ENCODE measurements at places on chromosomes 12 and 14. TPM values are rescaled to one million over a fixed set of nuclear protein-coding genes. Genes with fewer than 3 reads are reported as not detected.

DNA sequence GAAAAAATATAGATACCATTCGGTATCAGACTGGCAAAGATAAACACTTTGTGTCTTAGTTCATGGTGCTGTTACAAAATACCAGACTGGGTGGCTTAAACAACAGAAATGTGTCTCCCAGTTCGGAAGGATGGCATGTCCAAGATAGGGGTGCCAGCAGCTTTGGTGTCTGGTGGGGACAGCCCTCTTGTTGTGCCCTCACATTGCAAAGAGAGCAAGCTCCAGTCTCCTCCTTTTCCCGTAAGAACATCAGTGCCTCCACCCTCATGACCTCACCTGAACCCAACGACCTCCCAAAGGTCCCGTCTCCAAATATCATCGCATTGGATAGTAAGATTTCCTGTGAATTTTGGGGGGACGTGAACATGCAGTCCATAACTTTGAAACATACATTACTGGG is 12.4 kb downstream of the ZBTB42 start:
- H3K27ac ChIP-seq: peak overlapping the region; percentile 45
- no peaks in the 10 kb centered on the region for H3K27me3 ChIP-seq
- peaks cover 20% of the 10 kb centered on the region for H3K4me1 ChIP-seq
- peaks cover 2% of the 10 kb centered on the region for H3K36me3 ChIP-seq
- no peak for DNase-seq
- no peak overlapping the region for H3K4me3 ChIP-seq

GRCh38 chr14:28577187-28577586 is 189.4 kb upstream of the FOXG1 start:
- no peaks in the 10 kb centered on the region for H3K4me1 ChIP-seq
- H3K27ac ChIP-seq: no peak overlapping the region
- H3K4me3 ChIP-seq: no peak overlapping the region

GRCh38 chr14:35553808-35554207 is 19.8 kb downstream of the INSM2 start:
- no peaks in the 10 kb centered on the region for H3K4me1 ChIP-seq
- H3K27ac ChIP-seq: no peak overlapping the region
- H3K4me3 ChIP-seq: no peak overlapping the region

DNA sequence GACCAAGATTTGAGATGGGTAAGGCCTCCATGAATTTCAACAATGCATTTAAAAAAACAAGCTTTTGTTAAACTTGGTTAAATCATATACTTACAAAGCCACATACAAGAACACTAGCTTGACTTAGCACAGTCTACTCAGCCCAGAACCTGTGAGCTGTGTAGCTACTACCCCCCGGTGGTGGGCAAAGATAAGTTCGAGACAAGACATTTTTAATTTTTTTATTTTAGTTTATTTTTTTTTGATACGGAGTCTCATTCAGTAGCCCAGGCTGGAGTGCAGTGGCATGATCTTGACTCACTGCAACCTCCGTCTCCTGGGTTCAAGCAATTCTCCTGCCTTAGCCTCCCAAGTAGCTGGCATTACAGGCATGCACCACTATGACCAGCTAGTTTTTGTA is 3.7 kb upstream of the NECAP1 start:
- DNase-seq: peak; percentile 75
- peaks cover 2% of the 10 kb centered on the region for H3K36me3 ChIP-seq
- H3K27ac ChIP-seq: peak overlapping the region; percentile 57
- peaks cover 45% of the 10 kb centered on the region for H3K4me1 ChIP-seq
- no peaks in the 10 kb centered on the region for H3K27me3 ChIP-seq

- H3K36me3 ChIP-seq: no peaks in the 10 kb centered on the region
- no peak for DNase-seq
- no peak overlapping the region for H3K4me3 ChIP-seq
- no peak overlapping the region for H3K27ac ChIP-seq
- no peaks in the 10 kb centered on the region for H3K27me3 ChIP-seq
- H3K4me1 ChIP-seq: peaks cover 16% of the 10 kb centered on the region
Measured at GRCh38 chr12:116354950-116355783, 77.7 kb upstream of the MED13L start.

DNA sequence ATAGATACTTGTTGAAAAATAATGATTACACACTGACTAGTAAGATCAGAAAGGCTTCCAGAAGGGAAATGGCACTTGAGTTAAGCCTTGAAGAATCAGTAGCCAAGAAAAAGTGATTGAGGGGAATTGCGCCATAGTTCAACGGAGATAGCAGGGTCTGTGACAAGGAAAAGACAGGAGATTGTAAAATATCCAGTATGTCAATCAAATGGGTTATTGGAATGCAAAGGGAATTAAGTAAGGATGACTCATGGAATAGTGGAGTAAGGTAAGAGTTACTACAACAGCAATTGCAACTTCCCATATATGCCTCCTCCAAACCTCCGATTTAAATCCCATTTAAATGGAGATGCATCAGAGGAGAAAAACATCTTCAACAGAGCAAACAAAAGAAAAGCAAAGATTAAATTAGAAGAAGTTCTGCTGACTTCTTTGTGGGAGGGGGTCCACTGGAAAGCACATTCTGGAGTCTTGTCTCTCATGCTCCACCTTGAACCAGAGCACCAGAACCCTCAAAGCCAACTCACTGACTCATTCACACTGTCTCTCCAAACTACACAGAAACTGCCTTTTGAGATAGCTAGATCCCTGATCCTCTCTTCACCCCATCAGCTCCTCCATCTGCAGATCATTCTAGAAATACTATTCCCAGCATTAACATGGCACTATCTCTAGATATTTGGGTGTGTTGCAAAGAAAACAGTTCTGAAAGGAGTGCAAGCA is 138.2 kb downstream of the NUAK1 start:
- DNase-seq: no peak
- no peaks in the 10 kb centered on the region for H3K36me3 ChIP-seq
- H3K4me3 ChIP-seq: no peak overlapping the region

GRCh38 chr12:60803147-60803546 is 1207.3 kb downstream of the SLC16A7 start:
- no peaks in the 10 kb centered on the region for H3K4me1 ChIP-seq
- DNase-seq: no peak
- no peak overlapping the region for H3K4me3 ChIP-seq
- no peak overlapping the region for H3K27ac ChIP-seq
- no peaks in the 10 kb centered on the region for H3K27me3 ChIP-seq

DNA sequence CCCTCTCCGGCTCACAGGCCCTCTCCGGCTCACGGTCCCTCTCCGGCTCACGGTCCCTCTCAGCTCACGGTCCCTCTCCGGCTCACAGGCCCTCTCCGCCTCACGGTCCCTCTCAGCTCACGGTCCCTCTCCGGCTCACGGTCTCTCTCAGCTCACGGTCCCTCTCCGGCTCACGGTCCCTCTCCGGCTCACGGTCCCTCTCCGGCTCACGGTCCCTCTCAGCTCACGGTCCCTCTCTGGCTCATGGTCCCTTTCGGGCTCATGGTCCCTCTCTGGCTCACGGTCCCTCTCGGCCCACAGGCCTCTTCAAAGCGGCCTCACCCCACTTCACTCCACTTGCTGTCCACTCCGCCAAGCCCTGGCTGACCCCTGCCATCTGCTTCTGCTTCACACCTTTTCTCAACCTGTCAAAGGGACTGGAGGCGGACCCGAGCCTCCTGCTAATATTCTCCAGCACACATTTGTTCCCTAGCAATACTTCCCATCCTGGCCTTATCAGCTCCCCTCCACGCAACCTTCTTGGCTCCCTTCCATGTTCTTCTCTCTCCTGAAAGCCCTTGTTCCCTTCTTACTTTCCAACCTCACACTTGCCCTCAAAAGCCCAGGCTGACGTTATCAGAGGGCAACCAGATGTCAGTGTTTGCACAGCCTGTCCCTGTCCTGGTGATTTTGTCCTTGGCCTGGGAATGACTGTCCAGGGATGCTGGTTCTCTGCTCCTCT is 176.7 kb downstream of the CALM1 start:
- no peak overlapping the region for H3K27ac ChIP-seq
- DNase-seq: no peak
- H3K4me1 ChIP-seq: no peaks in the 10 kb centered on the region
- H3K27me3 ChIP-seq: no peaks in the 10 kb centered on the region
- H3K4me3 ChIP-seq: no peak overlapping the region
- no peaks in the 10 kb centered on the region for H3K36me3 ChIP-seq

GRCh38 chr12:98909746-98910145 is 264.7 kb downstream of the APAF1 start:
- peaks cover 2% of the 10 kb centered on the region for H3K27me3 ChIP-seq
- no peak for DNase-seq
- H3K4me1 ChIP-seq: no peaks in the 10 kb centered on the region
- H3K36me3 ChIP-seq: no peaks in the 10 kb centered on the region
- H3K27ac ChIP-seq: no peak overlapping the region

- DNase-seq: no peak
- H3K27ac ChIP-seq: no peak overlapping the region
- H3K27me3 ChIP-seq: no peaks in the 10 kb centered on the region
- no peak overlapping the region for H3K4me3 ChIP-seq
Measured at GRCh38 chr14:31194095-31194494, 13.5 kb downstream of the HECTD1 start.

GRCh38 chr12:79206871-79207270 is 342.3 kb downstream of the SYT1 start:
- no peak overlapping the region for H3K27ac ChIP-seq
- no peaks in the 10 kb centered on the region for H3K4me1 ChIP-seq
- H3K4me3 ChIP-seq: no peak overlapping the region
- no peak for DNase-seq
- no peaks in the 10 kb centered on the region for H3K27me3 ChIP-seq

GRCh38 chr12:80472911-80473500 is 29.0 kb downstream of the PTPRQ start:
- H3K4me1 ChIP-seq: no peaks in the 10 kb centered on the region
- H3K27ac ChIP-seq: no peak overlapping the region
- H3K27me3 ChIP-seq: no peaks in the 10 kb centered on the region

DNA sequence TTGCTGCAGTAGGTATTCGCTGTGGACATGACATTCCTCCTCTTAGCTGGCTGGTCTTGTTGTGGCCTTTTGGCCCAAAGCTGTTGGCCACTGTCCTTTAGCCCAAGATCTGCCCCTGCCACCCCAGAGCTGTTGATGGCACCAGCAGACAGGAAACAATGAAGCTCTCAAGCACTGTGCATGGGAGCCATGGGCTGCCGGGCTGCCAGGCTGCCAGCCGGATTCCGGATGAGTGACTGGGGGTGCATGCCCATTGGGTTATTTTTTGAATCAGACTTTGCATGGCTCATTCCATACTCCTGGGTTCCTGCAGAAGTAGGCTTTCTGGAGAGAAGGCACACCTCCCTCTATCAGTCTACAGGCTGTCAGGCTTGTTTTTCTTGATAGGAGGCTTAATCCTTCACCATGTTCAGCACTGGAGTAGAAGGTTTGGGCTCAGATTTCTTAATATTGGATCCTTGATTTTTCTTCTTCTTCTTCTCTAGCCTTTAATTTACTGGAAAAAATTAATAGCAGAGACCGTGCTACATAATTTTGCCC is 32.4 kb downstream of the MAX start:
- no peak overlapping the region for H3K4me3 ChIP-seq
- DNase-seq: no peak
- peaks cover 22% of the 10 kb centered on the region for H3K36me3 ChIP-seq
- H3K27ac ChIP-seq: no peak overlapping the region

DNA sequence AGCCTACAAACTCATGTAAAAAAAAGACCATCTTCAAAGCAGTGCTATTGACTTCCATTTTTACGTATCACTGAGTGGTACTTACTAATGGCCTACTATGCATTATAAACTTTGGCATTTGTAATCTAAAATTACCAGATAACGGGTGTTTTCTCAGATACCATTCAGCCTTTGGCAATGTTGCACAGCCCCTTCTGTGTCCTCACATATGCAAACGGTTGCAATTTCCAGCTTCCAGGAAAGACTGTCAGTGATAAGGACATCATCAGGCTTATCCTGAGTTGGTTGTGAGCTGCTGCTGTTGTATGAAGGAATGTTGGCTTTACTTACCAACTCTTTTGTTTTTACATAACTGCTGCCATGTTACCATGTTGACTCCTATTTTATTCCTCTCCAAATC is 1.6 kb upstream of the SLC6A13 start:
- DNase-seq: no peak
- H3K4me3 ChIP-seq: no peak overlapping the region
- H3K36me3 ChIP-seq: no peaks in the 10 kb centered on the region
- H3K27me3 ChIP-seq: peaks cover 12% of the 10 kb centered on the region

DNA sequence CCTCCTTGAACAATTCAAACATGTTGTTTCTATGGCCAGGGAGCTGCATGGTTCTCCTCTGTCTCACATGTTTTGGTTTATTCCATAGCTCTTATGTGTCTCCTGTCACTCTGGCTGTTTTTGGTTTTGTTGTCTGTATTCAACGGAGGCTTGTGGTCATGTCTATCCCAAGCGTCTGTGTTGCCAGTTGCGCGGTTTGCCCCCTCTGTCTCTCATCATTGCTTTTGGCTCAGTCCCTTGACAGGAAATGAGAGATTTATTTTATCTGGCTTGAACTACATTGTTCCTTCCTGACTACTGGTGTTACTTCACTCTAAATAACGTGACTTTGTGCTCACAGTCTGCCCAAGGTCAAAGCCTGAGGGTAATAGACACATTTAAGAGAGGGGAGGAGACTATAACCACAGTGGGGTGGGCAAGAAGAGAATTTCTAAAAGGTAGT is 96.4 kb upstream of the SOX5 start:
- H3K27me3 ChIP-seq: no peaks in the 10 kb centered on the region
- H3K36me3 ChIP-seq: no peaks in the 10 kb centered on the region
- H3K4me1 ChIP-seq: no peaks in the 10 kb centered on the region
- DNase-seq: no peak
- H3K27ac ChIP-seq: no peak overlapping the region

DNA sequence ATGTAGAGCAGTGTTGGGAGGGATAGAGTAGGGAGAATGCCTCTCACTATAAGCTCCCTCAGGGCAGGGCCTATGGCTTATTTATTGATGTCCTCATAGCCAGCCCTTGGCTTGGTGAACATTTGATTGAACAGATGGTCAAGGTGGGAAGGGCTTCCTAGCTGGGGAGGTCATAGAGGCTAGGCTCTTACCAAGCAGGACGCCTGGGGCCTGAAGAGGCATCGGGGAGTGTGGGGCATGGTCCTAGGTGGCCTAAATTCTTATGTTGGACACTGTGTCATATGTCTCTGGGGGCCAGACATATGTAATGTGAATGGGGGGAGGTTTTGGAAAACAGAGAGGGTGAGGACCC is 17.9 kb upstream of the KRT86 start:
- no peak overlapping the region for H3K4me3 ChIP-seq
- peaks cover 5% of the 10 kb centered on the region for H3K4me1 ChIP-seq
- H3K27me3 ChIP-seq: peaks cover 41% of the 10 kb centered on the region
- H3K36me3 ChIP-seq: no peaks in the 10 kb centered on the region
- no peak overlapping the region for H3K27ac ChIP-seq
- no peak for DNase-seq

GRCh38 chr14:44446965-44447364 is 60.1 kb downstream of the FSCB start:
- no peaks in the 10 kb centered on the region for H3K4me1 ChIP-seq
- no peak for DNase-seq
- H3K27me3 ChIP-seq: no peaks in the 10 kb centered on the region
- no peak overlapping the region for H3K4me3 ChIP-seq

WASHC3 gene
- total RNA-seq: 40.1 TPM

GLI1 gene
- 0.07 TPM for total RNA-seq

LALBA gene
- total RNA-seq: not detected

ADAM20 gene
- 0.36 TPM for total RNA-seq

LIN7A gene
- total RNA-seq: not detected

PMCH gene
- total RNA-seq: 0.59 TPM

RASAL1 gene
- total RNA-seq: 4.4 TPM

RFX4 gene
- total RNA-seq: not detected

CREBL2 gene
- total RNA-seq: 30.4 TPM

SERPINA12 gene
- total RNA-seq: not detected

Measured in activated CD4-positive, alpha-beta memory T cell treated with anti-CD3 and anti-CD28 coated beads for 36 hours (primary cell).